ENCODE measurements at places on chromosomes 11 and 22.
A peak's percentile ranks its signal among the peaks of the same experiment; 100 is the strongest.

GRCh38 chr11:68128682-68129327 is 7.6 kb upstream of the CHKA start:
- DNase-seq: peak; percentile 63

DNA sequence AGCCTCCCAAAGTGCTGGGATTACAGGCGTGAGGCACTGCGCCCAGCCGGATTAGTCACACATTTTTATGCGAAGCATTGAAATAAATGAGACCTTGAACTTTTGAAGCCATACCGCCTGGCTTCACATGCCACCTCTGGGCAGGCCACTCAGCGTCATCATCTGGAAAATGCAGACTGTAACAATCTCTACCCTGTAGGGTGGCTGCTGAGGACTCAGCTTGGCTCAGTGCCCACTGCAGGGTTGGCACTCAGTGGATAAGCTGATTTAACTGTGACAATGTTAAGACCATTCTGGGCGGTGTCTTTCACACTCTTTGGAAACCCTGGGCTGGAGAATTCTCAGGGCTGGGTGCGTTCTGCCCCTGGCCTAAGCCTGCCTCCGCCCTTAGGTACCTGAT is 8.5 kb downstream of the SH3BP1 start:
- DNase-seq: peak; percentile 67

- DNase-seq: no peak
Observed at GRCh38 chr11:44028401-44028800, 19.4 kb upstream of the ACCSL start.

GRCh38 chr11:19978668-19979518 is 181.4 kb downstream of the DBX1 start:
- no peak for DNase-seq

- DNase-seq: no peak
Observed at GRCh38 chr22:48342732-48343131, 1484.9 kb downstream of the BRD1 start.

DNA sequence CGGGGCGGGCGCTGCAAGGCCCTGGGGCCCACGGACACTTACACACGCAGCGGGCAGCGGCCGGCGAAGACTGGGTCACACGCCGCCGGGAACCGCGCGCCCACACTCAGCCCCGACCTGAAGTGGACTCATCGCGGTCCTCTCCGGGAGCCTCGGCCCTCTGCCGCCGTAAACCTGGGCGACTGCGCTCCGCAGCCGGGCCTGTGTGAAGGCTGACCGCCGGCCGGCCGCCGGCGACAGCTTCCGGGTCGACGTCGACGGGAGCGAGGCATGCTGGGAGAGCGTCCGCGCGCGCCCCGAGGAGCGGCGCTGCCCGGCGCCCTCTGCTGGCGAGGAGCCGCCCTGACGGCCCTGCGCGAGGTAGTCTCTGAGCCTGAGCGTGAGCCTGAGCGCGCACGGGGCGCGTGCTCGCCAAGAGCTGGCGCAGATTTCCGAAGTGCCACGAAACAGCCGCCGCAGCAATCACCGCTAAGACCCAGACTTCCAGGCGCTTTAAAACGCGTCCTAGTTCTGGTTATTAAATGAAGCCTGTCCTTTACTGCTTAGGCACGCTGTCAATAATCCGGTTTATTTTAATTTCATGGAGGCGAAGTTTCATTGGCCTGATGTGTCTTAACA is at the start of gene SNX19:
Gene SNX19 (minus strand): TSS at position 242 of the 618 bp plus-strand sequence. CDS start 540 bp downstream, outside the sequence.
- DNase-seq: peak; percentile 95

DNA sequence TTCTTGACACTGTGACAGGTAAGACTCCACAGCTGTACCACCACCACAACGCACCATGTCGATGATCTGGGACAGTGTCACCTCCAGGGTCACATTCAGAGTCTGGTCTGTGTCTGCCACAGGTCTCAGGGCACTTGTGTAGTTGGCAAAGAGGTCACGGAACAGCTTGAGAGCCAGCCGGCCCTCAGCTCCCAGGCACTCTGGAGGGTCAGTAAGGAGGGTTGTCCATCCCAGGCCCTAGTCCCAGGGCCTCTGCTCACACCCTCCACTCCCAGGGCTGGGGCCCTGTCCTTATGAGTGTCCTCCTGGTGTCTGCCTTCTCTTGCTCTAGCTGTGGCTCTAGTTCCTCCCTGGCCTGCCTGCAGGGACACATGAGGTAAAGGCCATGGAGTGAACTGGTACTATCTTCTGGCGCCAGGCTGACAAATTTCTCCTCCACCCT is 1.4 kb downstream of the CHRNA10 start:
- DNase-seq: no peak

GRCh38 chr11:55854704-55855103 is 16.2 kb downstream of the OR5D16 start:
- no peak for DNase-seq

DNA sequence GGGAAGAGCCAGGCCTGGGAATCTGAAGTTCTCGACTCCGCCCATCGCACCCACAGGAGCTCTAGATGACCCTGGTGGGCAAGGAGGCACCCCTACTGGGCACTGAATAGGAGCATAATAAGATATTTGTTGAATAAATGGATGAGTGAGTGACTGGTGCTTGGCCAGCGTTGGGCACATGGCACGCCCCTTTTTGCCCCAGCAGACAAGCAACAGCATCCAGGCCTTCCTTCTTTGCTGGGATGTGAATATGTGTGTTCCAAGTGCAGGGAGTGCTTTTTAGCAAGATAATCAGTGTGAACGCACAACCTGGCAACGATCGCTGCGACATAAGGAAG is 443 bp upstream of the CELF1 start:
- DNase-seq: no peak

DNA sequence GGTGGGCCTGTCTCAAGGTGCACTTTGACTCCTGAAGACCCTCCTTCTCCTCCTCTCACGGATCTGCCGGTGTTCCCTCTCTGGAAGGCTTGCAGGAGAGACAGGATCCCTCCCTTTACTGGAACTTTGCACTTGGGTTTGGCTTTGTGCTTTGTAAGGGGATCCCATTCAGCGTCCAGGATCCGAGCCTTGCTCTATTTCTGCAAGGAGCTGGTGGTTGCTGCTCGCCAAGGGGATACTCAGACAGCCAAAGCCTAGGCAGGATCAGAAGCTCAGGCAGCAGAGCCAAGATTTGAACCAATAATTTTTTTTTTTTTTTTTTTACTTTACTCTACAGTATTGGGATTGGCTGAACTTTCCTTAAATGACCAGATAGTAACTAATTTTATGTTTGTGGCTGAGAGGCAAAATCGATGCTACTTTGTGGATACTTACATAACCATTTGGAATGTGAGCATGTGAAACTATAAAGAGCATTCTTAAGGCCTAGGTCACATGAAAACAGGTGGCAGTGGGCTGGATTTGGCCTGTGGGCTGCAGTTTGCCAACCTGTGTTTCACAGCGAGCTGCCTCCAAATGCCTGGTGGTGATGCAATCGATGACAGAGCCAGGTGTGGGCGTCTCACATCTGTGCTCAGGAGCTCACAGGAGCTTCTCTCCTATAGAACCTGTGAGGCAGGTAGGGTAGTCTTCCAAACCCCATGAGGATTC is 25.2 kb downstream of the BCR start:
- DNase-seq: no peak

DNA sequence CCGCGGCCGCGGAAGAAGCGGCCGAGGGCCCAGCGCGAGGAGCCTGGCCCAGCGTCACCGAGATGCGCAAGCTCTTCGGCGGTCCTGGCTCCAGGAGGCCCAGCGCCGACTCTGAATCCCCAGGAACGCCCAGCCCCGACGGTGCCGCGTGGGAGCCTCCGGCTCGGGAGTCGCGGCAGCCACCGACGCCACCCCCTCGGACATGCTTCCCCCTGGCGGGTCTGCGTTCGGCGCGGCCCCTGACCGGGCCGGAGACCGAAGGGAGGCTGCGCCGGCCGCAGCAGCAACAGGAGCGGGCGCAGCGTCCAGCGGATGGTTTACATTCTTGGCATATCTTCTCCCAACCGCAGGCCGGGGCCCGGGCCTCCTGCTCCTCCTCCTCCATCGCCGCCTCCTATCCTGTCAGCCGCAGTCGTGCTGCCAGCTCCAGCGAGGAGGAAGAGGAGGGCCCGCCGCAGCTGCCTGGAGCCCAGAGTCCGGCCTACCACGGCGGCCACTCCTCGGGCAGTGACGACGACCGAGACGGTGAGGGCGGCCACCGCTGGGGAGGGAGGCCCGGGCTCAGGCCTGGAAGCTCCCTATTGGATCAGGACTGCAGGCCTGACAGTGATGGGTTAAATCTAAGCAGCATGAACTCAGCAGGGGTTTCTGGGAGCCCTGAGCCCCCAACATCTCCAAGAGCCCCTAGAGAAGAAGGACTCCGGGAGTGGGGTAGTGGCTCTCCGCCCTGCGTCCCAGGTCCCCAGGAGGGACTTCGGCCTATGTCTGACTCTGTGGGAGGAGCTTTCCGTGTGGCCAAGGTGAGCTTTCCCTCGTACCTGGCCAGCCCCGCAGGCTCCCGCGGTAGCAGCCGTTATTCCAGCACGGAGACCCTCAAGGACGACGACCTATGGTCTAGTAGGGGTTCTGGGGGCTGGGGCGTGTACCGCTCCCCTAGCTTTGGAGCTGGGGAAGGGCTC is 1.2 kb downstream of the ARHGEF17 start:
- DNase-seq: peak; percentile 77

- no peak for DNase-seq
Observed at GRCh38 chr11:134586726-134587125, 174.7 kb upstream of the B3GAT1 start.

DNA sequence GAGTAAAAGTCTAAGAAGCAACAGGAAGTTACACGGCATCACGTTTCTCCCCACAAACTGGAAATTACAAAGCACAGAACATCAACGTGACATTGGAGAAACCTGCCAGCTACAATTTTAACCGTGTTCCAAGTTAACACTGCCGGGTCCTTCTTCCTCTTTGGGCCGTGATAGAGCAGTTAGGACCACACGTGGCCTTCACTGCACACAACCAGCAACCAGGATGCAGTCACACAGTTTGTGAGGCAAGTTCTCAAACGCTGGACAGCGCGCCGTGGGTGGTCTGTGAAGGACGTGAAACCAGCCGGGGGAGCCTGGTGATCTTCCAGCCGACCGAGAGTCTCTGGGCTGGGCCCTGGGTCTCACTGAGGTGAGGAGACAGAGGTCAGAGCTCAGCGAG is 14.6 kb downstream of the C11orf21 start:
- peak; percentile 31 for DNase-seq

DNA sequence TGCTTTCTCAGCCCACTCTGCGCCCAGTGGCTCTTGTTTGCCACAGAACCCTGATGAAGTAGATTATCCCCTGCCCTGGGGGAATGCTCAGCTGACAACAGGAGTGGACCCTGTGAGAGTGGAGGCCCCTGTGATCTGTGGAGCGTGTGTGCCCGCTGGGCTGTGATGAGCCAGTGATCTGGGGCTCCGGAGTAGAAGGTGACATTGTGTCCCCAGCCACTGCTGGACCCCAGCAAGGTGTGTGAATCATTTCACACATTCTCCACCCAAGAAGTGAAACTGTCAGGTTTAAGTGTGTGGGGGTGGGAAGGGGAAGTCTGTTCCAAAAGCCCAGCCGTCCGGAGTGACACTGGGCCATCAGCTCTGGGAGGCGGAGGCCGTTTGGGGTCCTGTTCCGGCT is 33.1 kb upstream of the GRAMD4 start:
- no peak for DNase-seq

GRCh38 chr22:34427841-34428240 is 507.6 kb upstream of the LARGE1 start:
- no peak for DNase-seq

GRCh38 chr11:71474141-71474770 is 21.3 kb downstream of the NADSYN1 start:
- no peak for DNase-seq

DNA sequence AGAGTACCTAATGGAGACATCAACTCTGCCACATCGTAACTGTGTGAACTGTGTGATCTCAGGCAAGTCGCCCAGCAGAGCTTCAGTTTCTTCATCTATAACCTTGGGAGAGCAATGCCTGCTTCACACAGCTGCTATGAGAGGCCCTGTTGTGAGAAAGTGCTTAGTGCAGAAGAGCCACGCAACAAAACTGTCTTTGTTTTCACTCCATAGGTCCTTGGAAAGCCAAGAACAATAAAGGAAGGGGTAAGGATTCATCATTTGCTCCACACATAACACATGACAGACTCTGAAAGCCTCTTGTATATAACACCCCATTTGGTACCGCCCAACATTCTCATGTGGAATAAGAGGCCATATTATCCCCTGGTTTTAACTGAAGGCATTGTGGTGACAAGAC is 231.9 kb upstream of the ISX start:
- no peak for DNase-seq

DNA sequence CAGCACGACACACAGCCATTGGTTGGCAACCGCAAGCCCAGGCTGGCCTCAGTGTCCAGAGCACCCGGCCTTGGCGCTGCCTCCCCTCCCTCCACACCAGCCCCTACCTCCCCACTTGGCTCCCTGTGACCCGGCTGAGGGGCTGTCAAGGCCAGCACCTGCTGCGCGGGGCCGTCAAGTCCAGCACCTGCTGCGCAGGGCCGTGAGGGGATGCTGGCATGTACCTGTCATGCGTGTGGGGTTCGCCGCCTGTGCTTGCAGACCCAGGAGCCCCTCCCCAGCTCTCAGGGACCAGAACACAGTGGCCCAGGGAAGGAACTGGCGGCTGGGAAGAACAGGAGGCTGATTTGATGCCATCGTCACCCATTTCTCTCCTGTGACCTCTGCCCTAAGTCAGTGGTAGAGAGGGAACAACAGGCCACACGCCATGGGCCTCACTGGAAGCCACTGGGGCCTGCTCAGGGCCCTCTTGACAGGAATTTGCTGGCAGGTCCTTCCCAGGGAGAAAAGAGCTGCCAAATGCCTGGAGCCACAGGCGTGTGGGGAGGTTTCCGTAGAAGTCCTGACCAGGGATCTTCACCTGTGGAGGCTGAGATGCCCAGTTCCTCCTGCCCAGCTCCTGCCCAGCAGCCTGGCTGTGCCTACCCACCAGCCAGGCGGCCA is 37.6 kb downstream of the TBX1 start:
- DNase-seq: no peak

DNA sequence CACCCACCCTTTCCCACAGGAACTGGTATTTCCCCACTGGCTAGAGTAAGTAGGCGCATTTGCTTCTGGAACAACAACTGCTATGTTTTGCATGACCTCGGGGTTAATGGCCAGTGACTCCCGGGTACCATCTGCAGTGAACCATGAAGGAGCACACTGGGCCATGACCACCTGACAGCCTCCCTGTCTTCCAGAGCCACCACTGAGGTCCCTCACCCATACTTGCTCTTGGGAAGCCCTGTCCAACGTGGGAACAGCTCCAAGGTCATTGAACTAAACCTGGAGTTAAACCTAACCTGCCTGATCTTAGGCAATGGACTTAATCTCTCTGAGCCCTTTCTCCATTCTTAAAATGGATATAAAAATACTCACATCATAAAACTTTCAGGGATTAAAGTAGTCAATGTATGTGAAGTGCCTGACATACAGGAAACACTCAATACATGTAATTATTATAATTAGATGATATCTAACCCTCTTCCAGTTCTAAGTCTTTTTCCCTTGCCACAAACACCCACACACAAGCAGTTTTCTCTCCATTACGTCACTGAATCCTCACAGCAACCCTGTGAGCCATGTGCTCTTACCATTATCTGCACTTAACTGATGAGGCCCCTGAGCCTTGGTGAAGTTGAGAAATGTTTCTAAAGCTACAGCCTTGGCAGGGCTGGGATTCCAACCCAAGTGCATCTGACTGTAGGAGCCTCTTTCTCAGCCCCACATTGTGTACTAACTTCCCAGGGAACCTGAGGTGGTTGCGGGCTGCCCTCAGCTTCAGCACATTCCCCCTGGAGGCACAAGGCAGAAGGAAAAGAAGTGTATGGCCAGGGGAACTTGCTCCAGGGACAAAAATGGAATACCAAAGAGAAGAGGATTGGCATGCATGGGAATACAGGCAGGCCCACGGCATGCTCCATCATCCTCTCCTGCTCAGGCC is 74.5 kb upstream of the NCAM1 start:
- no peak for DNase-seq
